Osteoblast (primary cell): ENCODE measurements at places on chromosomes 12 and 14. TPM values are rescaled to one million over a fixed set of nuclear protein-coding genes. Genes with fewer than 3 reads are reported as not detected.

DNA sequence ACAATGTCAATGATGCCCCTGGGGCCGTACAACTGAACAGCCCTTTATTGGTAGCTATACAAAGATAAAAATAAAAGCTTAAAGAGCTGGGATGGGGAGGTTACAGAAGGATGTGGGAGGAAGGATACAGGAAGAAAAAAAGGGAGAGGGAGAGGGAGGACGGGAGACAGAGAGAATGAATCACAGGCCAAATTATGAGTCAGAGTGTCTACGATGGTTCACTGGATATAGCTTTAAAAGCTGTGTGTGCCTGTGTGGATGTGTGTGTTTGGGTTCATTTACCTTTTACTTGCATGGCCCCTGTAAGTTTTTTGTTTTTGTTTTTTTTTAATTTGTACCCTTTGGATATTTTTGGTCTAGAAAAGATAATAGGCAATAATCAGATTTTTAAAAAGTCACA lies 111.9 kb downstream of the CCDC60 start:
- no peaks in the 10 kb centered on the region for H3K4me1 ChIP-seq
- H3K27me3 ChIP-seq, result no peaks in the 10 kb centered on the region
- peak; percentile 31 for DNase-seq
- H3K4me3 ChIP-seq, result no peak overlapping the region
- H3K36me3 ChIP-seq, result no peaks in the 10 kb centered on the region

ADAM21 gene
- total RNA-seq, result under 0.01 TPM in 1 of 2 replicates, not detected in the other

GRCh38 chr12:116859079-116859478 lies 22.2 kb downstream of the HRK start:
- peaks cover 11% of the 10 kb centered on the region for H3K27me3 ChIP-seq
- H3K27ac ChIP-seq, result no peak overlapping the region
- peaks cover 23% of the 10 kb centered on the region for H3K4me1 ChIP-seq

DNA sequence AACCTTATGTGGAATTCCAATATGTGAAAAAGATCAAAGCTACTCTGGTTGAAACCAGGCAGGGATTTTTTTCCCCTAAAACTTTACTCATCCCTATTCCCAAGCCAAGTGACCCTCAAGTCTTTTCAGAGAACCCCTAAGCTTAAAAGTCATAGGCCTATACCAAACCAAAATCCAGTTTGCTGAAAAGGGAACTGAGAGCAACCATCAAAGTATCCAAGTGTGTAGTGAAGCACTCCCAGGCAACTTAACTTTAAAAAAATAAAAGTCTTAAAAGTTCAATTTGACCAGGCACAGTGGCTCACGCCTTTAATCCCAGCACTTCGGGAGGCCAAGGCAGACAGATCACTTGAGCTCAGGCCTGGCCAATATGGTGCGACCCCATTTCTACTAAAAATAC lies 101.2 kb upstream of the DAAM1 start:
- no peak for DNase-seq
- H3K4me3 ChIP-seq, result no peak overlapping the region
- peaks cover 8% of the 10 kb centered on the region for H3K4me1 ChIP-seq
- no peaks in the 10 kb centered on the region for H3K36me3 ChIP-seq

DNA sequence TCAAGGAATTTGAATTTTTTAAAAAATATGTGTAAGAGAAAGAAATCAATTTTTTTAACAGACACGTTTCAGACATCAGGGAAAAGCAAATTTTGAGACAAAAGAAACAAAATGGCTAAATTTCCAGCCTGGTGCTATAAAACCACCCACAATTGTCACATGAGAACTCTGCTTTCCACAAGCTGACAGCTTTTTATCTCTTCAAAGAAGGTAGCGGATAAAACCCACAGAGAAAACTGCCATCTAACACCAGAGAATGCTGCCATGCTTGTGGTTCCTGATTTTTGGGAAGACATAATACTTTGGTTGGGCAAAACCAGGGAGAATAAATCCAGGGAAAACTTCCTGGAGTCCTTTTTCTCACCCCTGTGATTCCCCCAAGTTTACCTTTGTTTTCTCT lies 10.3 kb upstream of the ITPR2 start:
- H3K4me1 ChIP-seq, result peaks cover 7% of the 10 kb centered on the region
- no peak for DNase-seq
- no peaks in the 10 kb centered on the region for H3K36me3 ChIP-seq
- H3K27ac ChIP-seq, result no peak overlapping the region

B4GALNT3 gene
- 0.29 and 0.36 TPM in 2 replicates for total RNA-seq

DNA sequence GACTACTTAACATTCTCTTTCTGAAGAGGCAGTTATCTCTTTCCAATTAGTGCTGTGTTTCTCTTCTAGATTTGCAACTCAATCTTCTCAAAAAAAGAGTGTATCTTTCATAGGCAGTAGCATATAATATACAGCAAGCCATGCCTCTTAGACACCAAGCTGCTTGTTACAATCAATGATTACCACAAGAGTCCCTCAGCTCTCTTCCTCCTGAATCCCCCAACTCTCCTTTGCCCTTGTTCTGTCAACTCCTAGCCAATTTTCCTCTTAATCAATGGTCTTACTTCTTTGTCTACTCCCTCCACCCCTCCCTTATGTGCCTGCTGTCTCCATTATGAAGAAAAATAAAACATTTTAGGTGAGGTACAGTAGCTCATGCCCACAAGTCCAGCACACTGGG lies 2.6 kb downstream of the TMTC1 start:
- H3K4me1 ChIP-seq, result peaks cover 11% of the 10 kb centered on the region
- DNase-seq, result peak; percentile 82
- H3K36me3 ChIP-seq, result no peaks in the 10 kb centered on the region
- peaks cover 10% of the 10 kb centered on the region for H3K27me3 ChIP-seq
- no peak overlapping the region for H3K27ac ChIP-seq
